ENCODE measurements at places on chromosomes 7 and 10.

GRCh38 chr7:76380623-76380966, 21.8 kb upstream of the YWHAG start:
- DNase-seq: no peak

- no peak for DNase-seq
These were observed 23.6 kb upstream of the PDLIM1 start for GRCh38 chr10:95314192-95314918.

DNA sequence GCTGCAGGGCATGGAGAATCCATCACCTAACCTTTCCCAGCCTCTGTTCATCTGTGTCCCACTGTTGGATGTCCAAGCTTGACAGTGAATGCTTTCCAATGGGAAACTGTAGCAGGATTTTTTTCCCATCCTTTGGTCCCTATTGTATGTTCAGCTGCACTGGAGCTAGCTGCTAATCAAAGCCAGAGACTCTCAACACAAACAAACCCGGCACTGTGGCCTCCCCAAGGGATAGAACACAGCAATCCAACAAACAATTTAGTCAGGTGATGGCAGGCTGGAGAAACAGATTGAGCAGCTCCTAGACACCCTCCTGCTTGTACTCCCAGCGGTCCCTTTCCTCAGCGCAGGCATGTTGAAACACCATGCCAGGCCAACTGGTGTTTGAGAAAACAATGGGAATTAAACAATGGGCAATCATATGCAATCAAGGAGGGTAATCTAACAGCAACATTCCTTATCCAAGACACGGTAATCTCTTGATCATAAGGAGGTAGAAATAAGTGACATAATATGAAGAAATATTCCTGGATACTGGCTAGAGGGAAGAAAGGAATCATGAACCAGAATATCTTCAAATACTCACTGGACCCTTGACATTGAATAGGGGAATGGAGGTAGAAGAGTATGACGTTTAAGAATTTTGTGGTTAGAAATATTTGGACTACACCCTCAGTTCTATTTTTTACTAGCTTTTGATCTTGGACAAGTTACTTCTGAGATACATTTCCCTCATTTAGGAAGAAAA, 15.0 kb downstream of the PTN start:
- DNase-seq: no peak

DNA sequence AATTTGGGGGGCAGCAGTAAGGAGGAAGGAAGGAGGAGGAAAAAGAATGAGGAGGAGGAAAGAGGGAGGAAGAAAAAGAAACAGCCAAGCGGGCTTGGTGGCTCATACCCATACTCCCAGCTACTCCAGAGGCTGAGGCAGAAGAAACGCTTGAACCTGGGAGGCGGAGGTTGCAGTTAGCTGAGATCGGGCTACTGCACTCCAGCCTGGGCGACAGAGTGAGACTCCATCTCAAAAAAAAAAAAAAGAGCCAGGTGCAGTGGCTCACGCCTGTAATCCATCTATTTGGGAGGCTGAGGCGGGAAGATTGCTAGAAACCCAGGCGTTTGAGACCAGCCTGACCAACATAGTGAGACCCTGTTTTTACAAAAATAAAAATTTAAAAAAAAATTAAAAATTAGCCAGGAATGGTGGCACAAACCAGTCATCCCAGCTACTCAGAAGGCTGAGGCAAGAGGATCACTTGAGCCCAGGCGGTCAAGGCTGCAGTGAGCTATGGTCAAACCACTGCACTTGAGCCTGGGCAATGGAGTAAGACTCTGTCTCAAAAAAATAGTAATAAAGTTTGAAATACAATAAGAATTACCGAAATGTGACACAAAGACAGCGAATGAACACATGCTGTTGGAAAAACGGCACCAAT, 14.1 kb upstream of the CRCP start:
- no peak for DNase-seq
